ENCODE measurements at places on chromosomes 2 and 18. TPM values are rescaled to one million over a fixed set of nuclear protein-coding genes. Genes with fewer than 3 reads are reported as not detected.

Gene SP3
- 40.3 TPM for polyA plus RNA-seq

- no peak for DNase-seq
These were observed 60.2 kb downstream of the RALBP1 start for GRCh38 chr18:9535430-9535991.

DNA sequence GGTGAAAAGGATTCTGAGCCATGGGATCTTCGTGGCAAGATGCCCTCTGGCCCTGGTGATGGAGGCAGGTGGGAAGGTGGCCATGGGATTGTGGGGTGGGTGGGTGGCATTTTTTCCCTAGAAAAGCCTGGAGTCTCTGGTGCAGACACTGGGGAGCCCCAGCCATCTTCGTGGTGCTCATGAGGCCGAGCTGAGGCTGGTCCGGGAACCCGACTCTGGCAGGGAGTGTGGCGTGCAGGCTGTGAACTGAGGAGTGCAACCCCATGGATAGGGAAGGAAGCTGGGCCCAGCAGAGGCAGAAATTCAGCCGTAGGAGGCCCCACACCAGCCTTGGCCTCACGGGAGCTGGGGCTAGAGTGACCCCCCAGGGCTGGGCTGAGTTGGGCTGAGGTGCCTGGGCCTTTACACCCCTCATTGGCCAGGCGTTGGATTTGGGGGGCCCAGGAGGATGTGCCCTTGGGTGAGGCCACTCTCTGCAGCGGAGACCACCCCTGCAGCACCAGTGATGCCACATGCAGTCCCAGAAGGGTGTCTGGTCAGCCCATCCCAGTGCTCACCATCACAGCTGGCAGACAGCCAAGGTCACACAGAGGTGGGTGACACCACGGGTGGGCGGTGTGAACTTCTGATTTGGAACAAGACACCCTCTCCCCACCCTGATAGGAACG, 115.6 kb upstream of the HDAC4 start:
- DNase-seq, result no peak

DNA sequence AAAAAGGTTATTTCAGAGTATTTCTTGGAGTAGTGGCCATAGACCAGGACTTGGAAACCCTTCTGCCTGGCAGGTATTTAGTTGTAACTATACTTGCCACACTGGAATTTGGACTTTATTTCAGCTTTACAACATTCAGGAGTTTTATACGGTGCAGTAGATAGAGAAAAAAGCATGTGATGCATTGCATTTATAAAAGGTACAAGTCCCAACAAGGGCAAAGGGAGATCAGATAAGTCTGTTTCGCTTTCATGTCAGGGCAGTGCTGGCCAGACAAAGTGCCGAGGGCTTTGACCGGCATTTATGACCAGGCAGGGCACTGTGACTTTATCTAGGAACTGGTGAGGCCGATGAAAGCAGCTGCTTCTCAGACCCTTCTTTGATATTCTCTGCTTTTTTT, 145.4 kb downstream of the RTN4 start:
- DNase-seq, result no peak

DNA sequence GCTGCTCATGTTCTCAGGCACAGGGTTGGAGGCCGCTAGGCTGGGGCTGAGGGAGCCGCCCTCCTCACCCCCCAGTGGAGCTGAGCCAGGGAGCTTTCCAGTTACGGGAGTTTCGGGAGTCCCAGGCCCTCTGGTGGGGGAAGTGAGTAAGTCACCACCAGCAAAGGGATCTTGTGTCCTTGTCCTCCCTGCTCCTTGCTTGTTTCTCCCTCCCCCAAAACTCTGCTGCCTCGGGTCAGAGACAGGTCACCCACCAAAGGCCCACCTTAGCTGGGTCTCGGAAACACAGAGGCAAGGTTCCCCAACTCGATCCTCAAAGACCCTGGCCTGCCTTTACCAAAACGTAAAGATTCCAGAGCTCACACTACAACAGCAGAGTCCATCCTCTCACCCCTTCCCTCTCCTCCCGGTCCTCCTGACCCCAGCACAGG, 60.5 kb upstream of the POMC start:
- peak; percentile 97 for DNase-seq

- DNase-seq, result no peak
These were observed 11.4 kb upstream of the MAPRE2 start for GRCh38 chr18:35029770-35030169.

Gene CXCR1
- polyA plus RNA-seq, result not detected

- DNase-seq, result no peak
These were observed 30.5 kb downstream of the LRP1B start for GRCh38 chr2:142100139-142100873.
